ENCODE measurements at places on chromosomes 6 and 20. TPM values are rescaled to one million over a fixed set of nuclear protein-coding genes. Genes with fewer than 3 reads are reported as not detected.

DNA sequence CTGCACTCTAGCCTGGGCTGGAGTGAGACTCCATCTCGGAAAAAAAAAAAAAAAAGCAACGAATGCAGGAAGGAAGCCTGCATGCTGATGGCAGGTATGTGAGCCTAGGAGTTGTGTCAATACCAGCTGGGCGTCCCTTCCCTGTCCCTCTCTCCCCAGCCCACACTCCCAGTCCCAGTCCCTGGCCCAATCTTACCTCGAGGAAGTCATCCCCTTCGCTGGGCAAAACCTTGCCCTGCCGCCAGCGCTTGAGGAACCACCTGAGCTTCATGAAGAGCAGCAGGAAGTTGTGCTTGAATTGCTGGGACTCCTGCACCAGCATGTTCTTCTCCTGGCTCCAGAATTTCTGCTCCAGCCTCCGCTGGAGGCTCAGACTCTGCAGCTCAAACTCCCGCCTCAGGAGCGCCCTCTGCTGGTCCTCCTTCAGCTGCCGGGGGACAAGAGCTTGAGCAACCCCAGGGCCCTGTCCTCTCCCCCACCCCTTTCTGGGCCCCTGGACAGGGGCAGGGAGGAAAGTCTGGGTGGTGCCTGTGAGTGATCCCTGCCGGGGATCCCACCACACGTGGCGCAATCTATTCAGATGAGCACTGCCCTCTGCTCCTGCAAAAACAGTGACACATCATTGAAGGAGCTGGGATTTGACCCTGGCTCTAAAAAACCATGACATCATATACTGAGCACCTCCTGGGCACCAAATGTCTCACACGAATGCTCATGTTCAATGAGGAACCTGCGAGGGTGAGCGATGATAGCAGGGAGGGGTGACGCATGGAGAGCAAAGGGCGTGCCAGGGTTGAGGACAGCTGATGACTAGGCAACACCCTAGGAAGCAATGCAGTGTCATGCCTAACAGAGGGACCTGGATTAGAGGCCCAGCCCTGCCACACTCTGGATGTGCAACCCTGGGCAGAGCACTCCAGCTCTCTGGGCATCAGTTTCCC, 35.0 kb upstream of the DSN1 start:
- no peak for DNase-seq

GRCh38 chr6:89027756-89028155, 52.8 kb upstream of the PNRC1 start:
- no peak for DNase-seq

GRCh38 chr20:37309936-37310590, 20.6 kb downstream of the MANBAL start:
- DNase-seq = no peak

DNA sequence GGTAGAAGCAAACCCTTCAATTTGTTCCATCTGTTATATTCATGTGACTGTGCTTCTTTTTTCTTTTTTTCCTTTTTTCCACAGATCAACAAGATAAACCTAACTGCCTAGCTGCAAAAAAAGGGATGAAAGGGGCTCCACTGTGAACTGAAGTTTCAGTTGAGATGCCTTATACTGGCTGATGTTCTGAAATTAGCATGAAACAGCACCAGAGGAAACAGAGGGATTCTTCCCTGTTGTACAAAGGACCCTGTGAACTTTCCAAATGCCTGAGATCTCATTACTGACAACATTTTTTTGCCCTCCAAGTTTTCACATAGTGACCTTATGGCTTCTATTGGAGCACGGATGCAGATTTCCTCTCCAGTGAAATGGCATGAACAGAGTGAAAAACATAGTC, 302.7 kb upstream of the TFAP2D start:
- DNase-seq = no peak

DNA sequence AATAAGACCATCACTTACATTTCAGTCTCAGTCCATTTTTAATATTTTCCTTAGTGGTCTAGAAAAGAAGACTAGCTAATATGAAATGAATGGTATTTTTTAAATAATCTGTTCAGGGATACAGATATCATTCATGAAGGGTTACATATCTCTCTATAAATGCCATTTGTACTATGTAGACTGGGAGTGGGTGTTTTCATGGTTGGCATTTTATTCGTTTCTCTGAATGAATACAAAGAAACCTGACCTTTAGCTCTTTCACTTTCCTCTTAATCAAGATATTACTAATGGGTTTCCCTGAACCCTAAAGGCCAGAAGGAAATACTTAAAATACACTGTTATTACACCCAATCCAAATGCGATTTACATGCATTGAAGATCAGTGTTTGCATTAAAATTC, 788.9 kb downstream of the TBC1D32 start:
- no peak for DNase-seq

GRCh38 chr6:110511401-110511800, 35.0 kb upstream of the SLC22A16 start:
- DNase-seq = no peak

CYP21A2 gene
- 9.3 TPM for total RNA-seq

NUP153 gene
- 44.0 TPM for total RNA-seq

C6orf163 gene
- 2.0 TPM for total RNA-seq
